Left renal cortex interstitium (tissue), 4 donors: ENCODE measurements at places on chromosomes 1 and 21. TPM values are rescaled to one million over a fixed set of nuclear protein-coding genes. Genes with fewer than 3 reads are reported as not detected.

Gene PAQR6
- 3.2 TPM for polyA plus RNA-seq

Gene ADAMTS1
- polyA plus RNA-seq: 102 TPM

Gene PTPN14
- 30.8 TPM for polyA plus RNA-seq

Gene KIF14
- 6.5 TPM for polyA plus RNA-seq

Gene PDC
- 0.96 TPM for polyA plus RNA-seq

Gene SERINC2
- polyA plus RNA-seq: 38.4 TPM

Gene THEM5
- polyA plus RNA-seq: 0.82 TPM

Gene FCRL6
- 0.13 TPM for polyA plus RNA-seq

Gene HES4
- polyA plus RNA-seq: 36.5 TPM

Gene DAB1
- 6.1 TPM for polyA plus RNA-seq

Gene BARHL2
- not detected for polyA plus RNA-seq

Gene BGLAP
- polyA plus RNA-seq: 7.0 TPM

Gene SPRR1A
- not detected for polyA plus RNA-seq

Gene CFAP74
- 0.59 TPM for polyA plus RNA-seq

- no peak for DNase-seq
Observed at GRCh38 chr1:46522184-46522968, 29.1 kb downstream of the KNCN start.

DNA sequence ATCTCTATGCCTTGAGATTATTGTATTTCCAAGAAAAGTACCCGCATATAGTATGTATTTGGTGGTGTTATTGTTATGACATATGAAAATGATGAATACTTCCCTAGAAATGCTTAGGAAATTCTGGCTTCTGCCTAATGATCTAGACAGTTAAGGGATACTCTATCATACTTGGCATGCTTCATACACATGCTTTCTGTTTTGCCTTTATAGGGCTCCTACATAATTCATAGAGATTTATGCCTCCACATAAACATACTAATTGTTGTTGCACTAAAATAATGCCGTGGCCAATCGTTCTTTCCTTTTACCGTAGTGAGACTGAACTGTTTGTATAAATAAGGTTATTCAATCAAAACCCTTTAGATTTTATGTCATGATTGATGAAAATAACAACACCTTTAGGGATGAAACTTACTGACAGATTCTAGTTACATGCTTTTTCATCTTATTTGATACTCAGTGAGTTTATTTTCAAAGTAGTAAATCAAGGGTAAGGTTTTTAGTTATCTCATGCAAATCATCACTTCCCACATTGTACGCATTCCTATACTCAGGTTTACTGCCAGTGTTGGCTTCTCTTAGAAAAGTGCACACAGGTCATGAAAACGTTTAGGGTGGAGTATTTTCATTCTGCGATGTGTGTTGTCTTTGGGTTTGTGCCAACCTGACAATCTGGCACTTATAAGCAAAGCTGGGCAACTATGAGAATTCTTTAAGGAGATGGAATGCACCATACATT lies 40.5 kb upstream of the SCYL3 start:
- no peak for DNase-seq

DNA sequence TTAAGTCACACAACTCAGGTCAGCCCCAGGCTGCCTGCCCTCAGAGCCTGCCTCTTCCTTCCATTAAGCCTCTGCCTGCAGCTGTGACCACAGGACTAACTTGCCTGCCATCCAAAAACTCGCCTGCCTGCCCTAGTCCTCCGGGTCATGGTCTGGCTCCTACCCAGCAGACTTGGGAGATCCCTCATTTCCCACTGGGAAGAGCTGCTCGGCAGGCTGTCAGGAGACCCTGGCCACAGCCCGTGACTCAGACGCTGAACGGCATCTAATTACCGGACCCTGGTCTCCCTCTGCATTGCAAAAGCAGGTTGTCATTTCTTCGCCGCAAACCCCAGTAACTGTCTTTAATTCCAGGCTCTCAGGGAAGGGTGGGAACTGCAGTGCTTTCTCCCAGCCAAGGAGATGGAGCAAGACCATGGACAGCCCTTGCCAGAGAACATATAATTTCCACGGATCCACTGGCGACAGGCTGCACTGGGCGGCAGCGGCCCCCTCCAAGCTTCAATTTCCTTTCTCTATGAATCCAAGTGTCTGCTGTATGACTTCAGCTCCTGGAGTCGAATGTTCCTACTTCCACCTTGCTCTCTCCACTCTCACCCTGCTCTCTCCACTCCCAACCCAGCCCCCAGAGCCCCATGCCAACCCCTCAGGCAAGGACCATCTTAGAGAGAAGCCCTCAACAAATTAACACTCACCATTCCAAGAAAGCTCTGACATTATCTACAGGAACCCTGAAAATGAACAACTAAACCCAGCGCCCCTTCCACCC lies 20.4 kb downstream of the OLFML2B start:
- DNase-seq: no peak

GRCh38 chr21:35316933-35317332 lies 267.8 kb upstream of the RUNX1 start:
- no peak for DNase-seq

DNA sequence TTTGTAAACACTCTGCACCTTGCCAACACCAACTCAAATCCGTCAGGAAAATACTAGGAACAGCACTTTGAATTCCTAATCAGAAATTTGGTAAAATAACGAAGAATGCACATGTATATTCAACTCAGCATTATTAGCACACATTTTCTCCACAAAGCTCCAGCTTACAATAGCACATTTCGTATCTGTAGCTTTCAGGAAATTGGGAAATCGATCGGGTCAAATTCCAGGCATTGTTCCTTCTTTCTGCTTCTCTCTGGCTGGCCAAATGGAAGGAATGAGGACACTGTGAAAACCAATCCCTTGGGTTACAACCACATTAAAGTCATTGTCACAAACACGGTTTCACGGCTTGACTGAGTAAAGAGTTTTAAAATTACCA lies 58.6 kb downstream of the NPHP4 start:
- no peak for DNase-seq

GRCh38 chr1:87334351-87335174 lies 5.9 kb downstream of the LMO4 start:
- no peak for DNase-seq

DNA sequence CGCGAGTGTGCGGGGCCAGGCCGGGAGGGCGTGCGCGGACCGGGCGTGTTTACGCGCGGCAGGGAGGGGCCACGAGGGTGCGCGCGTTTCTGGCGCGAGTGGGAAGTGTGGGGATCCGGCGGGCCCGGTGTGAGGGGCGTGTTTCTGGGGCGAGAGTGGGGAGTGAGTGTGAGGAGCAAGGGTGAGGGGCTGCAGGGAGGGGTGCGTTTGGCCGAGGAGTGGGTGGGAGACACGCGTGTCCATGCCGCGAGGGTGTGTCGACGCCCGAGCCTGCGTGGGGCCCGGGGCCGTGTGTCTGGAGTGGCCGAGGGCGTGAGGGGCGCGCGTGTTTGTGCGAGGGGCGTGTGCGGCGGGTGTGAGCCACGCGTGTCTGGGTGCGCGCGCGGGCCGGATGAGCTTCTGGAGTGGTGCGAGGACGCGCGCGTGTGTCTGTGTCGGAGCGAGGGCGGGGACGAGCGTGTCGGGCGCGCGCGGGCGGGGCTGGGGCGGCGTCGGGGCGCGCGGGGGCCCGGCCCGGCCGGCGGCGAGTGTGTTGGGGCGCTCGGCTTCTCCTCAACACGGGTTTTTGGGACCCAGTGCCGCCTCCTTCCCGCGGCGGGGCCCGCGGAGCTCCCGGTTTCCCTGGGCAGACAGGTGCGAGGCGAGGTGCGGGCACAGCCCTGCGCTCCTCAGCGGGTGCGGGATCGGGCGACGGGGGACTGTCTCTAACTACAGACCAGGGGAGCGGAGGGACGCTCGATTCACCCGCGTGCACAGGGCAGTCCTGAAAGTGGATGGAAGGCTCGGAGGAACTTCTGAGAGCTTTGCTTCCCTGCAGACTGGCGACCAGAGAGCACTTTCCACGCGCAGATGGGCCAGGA lies 65.8 kb upstream of the VAMP3 start:
- no peak for DNase-seq

DNA sequence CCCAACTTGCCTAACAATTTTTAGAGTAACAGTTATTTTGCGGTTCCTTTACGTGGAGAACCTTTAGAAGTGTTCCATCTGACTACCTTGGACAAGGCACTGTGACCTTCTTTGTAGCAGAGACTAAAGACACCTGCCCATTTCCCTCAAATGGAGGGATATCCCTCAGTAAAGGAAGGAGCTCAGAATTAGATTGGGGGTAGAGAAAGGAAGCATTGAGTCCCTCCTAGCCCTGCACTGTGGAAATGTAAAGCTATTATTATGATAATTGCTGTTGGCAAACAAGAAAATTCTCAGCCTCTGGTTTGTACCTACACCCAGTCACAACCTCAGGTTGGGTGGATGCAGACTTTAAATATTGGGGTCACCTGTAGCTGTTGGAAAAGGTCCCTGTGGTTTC lies 72.6 kb upstream of the MACF1 start:
- DNase-seq: no peak

DNA sequence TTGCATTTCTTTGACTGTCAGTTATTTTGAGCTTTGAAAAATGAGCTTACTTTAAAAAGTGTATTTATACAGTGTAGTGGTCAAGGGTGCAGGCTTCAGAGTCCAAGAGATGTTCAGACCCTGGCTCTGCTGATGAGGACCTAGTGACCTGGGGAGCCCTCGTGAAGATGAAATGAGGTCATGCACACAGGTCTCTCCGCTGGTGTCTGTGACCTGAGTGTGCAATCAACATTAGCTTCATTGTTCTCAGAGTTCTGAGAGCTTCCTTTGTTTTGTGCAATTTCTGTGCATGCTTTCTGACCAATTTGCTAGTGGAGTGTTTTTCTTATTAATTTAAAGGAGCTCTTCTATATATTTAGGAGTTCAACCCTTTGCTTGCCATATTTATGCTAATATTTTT lies 71.3 kb downstream of the RIPK4 start:
- DNase-seq: no peak

GRCh38 chr1:20695515-20695914 lies 22.3 kb downstream of the KIF17 start:
- DNase-seq: no peak

- no peak for DNase-seq
Observed at GRCh38 chr21:15749861-15750159, 20.0 kb downstream of the USP25 start.

- no peak for DNase-seq
Observed at GRCh38 chr1:62213075-62213914, 18.6 kb downstream of the L1TD1 start.

DNA sequence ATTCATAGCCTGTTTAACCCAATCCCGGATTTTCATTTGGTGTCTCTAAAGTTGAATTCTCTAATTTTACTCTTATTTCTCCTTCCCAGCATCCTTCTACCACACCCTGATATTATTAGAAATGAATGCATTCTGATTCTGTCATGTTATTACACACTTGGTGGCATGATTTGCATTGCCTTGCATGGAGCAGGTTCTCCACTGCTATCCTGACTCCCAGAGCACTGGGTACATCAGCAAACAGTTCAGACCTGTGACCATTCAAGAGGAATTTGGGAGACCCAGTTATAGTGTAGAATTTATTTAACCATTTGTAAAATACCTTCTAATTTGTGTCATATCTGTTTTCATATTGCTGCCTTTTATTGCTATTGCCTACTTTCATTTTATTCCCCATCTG lies 2.6 kb downstream of the LRRC8B start:
- DNase-seq: no peak

- DNase-seq: no peak
Observed at GRCh38 chr1:156204686-156205085, 8.1 kb upstream of the PMF1 start.

DNA sequence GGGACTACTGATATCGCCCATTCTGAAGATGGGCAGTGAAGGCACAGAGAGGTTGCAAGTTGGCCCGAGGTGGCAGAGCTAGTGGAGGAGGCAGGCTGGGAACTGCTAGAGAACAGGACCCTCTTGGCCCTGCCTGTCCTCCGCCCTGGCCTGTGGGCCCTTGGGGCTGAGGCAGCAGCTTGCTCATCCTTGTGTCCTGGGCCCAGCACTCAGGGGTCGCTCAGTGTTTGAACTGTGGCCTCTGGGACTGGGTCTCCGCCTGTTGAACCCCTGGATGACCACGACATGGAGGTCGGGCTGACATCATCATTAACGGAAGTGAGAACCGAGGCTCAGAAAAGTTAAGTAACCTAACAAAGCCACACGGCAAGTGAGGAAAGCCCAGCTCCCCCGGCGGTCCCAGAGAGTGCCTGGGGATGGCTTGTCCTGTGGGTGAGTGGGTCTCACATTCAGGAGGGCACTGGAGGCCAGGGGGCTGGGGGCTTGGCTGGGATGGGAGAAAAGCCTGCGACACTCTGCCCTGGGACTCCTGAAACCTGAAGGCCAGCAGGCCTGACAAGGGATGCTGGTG lies 23.0 kb upstream of the DDOST start:
- no peak for DNase-seq

DNA sequence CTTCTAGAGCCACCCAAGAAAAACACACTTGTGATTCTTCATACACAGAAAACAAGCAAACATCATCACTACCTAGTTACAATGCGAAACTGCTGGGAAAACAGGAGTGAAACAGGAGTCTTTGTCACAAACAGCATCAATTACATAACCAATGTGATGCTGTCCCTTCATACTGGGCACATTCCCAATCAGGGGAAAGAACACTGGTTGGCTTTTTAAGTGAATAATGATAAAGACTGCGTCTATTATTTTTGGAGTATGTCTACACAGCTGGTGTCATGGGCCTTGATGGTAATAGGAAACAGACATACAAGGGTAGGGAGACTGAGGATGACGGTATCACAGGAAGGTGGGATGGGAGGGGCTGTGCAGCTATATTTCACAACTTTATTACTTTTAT lies 43.3 kb downstream of the SIPA1L2 start:
- DNase-seq: no peak

DNA sequence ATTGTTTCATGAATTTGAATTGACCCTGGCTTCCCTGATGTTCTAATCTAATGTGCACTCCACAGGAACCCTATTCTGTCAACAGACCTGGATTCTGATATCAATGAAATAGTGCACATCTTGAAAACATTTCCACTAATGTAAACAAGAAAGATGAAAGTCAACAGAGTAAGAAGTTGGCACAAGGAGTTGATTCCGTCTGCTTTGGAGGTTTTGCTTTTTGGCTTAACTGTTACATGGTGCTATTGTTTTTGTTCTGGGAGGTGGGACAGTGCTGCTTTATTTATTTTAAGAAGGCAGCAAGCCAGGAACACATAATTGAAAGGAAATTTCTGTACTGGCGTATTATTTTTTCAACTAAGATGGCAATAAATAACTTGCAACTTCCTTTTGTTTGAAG lies 73.3 kb downstream of the LEPR start:
- no peak for DNase-seq

DNA sequence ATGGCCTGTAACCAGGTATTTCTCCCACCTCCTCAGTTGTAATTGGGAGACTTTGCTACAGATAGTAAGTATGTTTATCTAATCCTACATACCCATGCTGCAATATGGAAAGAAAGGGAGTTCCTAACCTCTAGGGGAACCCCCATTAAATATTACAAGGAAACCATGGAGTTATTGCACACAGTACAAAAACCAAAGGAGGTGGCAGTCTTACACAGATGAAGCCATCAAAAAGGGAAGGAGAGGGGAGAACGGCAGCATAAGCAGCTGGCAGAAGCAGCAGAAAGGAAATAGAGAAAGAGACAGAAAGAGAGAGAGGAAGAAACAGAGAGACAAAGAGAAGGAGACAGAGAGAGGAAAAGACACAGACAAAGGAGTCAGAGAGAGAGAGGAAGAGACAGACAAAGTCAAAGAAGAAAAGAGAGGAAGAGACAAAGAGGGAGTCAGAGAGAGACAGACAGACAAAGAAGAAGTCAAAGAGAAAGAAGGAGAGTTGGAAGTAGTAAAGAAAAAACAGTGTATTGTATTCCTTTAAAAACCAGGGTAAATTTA lies 142.9 kb downstream of the FASLG start:
- no peak for DNase-seq

- no peak for DNase-seq
Observed at GRCh38 chr21:15839601-15840000, 109.8 kb downstream of the USP25 start.

- no peak for DNase-seq
Observed at GRCh38 chr1:83125456-83125855, 873.5 kb downstream of the TTLL7 start.
